A673 (cell line): ENCODE measurements at places on chromosomes 3 and 15. TPM values are rescaled to one million over a fixed set of nuclear protein-coding genes. Genes with fewer than 3 reads are reported as not detected.
A peak's percentile ranks its signal among the peaks of the same experiment; 100 is the strongest.

DNA sequence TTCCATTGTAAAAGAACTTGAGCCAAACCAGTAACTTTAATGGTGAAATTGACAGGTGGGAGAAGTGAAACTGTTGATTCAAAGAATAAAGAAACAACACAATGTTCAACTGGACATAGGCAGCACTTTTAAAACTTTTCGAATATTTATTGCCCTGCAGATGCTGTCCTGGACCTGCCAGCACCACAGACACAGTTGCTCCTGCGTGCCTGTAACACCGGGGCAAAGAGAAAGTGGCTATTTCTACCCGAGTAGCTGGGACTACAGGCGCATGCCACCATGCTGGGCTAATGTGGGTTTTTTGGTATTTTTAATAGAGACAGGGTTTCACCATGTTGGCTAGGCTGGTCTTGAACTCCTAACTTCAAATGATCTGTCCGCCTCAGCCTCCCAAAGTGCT is 7.4 kb downstream of the IL5RA start:
- H3K36me3 ChIP-seq = no peaks in the 10 kb centered on the region
- DNase-seq = no peak
- H3K27ac ChIP-seq = no peak overlapping the region
- no peaks in the 10 kb centered on the region for H3K27me3 ChIP-seq

- H3K4me1 ChIP-seq = peaks cover 7% of the 10 kb centered on the region
- peak; percentile 68 for DNase-seq
- no peaks in the 10 kb centered on the region for H3K27me3 ChIP-seq
- peak overlapping the region; percentile 93 for H3K27ac ChIP-seq
- peak overlapping the region; percentile 90 for H3K4me3 ChIP-seq
Measured at GRCh38 chr3:19947549-19948225, 790 bp downstream of the RAB5A start.

GRCh38 chr3:81920816-81921215 is 159.4 kb upstream of the GBE1 start:
- H3K27ac ChIP-seq = no peak overlapping the region
- no peak overlapping the region for H3K4me3 ChIP-seq
- H3K4me1 ChIP-seq = no peaks in the 10 kb centered on the region
- DNase-seq = peak; percentile 27

Gene EIF2B5
- total RNA-seq = 57.8 and 64.2 TPM in 2 replicates

DNA sequence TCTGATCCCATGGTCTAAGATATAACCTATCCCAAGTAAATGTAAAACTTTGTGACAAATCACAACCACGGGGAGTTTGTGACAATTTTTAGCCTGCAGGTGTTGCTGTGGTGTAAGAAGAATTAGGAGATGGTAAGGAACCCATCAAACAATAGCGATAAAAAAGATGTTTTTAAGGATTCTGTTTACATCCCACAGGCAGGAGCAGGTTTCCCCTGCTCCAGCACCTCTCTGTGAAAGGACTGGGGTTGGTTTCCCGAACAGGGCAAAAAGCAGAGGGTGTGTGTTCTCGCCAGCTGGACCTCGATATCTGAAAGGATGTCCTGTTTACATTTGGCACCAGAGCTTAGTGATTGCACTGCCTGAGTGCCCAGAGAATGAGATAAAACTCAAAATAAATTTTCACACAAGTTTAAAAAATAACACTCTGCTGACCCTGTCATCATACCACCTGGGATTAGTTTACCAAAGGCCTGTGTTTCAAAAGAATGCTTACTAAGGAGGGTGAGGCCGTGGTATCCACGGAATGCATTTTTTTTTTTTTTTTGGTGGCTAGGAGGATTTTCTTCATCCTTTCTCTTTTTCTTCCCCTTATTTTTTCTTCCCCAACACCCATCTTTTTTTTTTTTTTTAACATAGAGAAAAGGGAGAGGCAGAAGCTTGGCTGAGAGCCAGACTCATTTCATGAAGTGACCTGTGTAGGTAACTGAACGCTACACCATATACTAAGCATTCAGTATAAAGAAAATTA is 151.8 kb upstream of the DPH6 start:
- H3K36me3 ChIP-seq = no peaks in the 10 kb centered on the region
- no peak overlapping the region for H3K27ac ChIP-seq
- no peaks in the 10 kb centered on the region for H3K27me3 ChIP-seq
- no peak overlapping the region for H3K4me3 ChIP-seq
- DNase-seq = peak; percentile 28

DNA sequence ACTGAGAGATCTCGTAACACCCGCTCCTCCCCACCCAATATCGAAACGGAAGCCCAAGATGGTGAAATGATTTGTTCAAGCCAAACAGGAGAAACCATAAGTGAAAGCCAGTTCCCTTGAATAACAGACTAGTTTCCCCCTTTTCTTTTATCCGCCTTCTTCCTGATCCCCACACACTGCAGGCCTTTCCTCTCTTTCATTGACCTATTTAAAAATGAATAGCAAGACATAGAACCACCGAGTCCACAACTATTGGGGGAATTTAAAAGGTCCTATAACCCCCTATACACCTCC is 382 bp upstream of the COX17 start:
- no peaks in the 10 kb centered on the region for H3K27me3 ChIP-seq
- peaks cover 20% of the 10 kb centered on the region for H3K36me3 ChIP-seq
- H3K27ac ChIP-seq = peak overlapping the region; percentile 72
- no peak for DNase-seq
- peak overlapping the region; percentile 52 for H3K4me3 ChIP-seq

Gene IL17RD
- total RNA-seq = 1.3 and 2.2 TPM in 2 replicates

DNA sequence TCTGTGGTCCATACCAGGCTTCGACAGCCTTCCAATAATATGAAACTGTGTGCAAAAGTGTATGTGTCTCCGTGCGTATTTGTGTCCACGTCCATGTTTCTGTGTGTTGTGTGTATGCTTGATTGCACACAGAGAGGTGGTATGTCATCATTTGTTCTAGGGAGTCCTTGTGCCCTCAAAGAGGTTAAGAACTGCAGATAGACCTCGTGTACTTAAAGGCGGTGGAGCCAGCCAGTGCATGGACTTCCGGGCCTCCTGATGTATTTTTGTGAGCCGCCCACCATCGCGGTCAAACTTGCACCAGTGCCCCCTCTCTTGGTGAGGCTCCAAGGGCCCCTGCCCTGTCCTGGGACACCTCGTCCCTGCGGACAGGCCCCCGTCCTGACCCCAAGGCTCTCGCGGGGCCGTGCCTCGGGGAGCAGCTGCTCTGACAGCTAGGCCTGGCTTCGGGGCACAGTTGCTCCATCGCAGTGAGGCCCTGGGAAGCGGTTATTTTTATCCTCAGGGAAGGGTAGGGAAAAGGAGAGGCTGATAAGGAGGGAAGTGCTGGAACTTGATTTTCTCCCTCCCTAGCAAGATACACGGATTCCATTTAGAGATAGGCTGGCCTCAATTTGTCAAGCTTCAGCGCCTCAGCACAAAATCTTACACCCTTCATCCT is 1.2 kb upstream of the RYK start:
- no peaks in the 10 kb centered on the region for H3K36me3 ChIP-seq
- H3K4me1 ChIP-seq = peaks cover 9% of the 10 kb centered on the region
- H3K27me3 ChIP-seq = no peaks in the 10 kb centered on the region

DNA sequence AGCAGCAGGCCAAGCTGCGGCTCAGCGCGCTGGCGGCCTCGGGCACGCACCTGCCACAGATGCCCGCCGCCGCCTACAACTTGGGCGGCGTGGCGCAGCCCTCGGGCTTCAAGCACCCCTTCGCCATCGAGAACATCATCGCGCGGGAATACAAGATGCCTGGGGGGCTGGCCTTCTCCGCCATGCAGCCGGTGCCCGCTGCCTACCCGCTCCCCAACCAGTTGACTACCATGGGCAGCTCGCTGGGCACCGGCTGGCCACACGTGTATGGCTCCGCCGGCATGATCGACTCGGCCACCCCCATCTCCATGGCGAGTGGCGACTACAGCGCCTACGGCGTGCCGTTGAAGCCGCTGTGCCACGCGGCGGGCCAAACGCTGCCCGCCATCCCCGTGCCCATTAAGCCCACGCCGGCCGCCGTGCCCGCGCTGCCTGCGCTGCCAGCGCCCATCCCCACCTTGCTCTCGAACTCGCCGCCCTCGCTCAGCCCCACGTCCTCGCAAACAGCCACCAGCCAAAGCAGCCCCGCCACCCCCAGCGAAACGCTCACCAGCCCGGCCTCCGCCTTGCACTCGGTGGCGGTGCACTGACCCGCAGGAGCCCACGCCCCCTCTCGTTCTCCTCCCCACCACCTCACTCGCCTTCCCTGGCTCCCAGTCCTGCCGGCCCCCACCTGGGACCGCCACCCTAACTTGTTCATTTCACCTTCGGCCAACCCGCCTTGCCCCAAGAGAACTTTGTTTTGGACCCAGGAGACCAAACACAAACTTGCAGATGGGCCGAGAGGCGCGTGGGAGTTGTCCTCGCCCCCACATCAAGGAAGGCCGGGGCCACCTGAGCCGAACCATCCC is 1.5 kb downstream of the FOXB1 start:
- peaks cover 99% of the 10 kb centered on the region for H3K27me3 ChIP-seq
- H3K4me1 ChIP-seq = peaks cover 22% of the 10 kb centered on the region
- H3K4me3 ChIP-seq = peak overlapping the region; percentile 37
- no peaks in the 10 kb centered on the region for H3K36me3 ChIP-seq
- DNase-seq = no peak

Gene USP50
- total RNA-seq = 0.39 TPM in 1 of 2 replicates, not detected in the other

- no peaks in the 10 kb centered on the region for H3K4me1 ChIP-seq
- peaks cover 7% of the 10 kb centered on the region for H3K27me3 ChIP-seq
- H3K36me3 ChIP-seq = no peaks in the 10 kb centered on the region
- H3K27ac ChIP-seq = no peak overlapping the region
- no peak overlapping the region for H3K4me3 ChIP-seq
- no peak for DNase-seq
Measured at GRCh38 chr15:33425142-33425541, 114.4 kb downstream of the RYR3 start.

DNA sequence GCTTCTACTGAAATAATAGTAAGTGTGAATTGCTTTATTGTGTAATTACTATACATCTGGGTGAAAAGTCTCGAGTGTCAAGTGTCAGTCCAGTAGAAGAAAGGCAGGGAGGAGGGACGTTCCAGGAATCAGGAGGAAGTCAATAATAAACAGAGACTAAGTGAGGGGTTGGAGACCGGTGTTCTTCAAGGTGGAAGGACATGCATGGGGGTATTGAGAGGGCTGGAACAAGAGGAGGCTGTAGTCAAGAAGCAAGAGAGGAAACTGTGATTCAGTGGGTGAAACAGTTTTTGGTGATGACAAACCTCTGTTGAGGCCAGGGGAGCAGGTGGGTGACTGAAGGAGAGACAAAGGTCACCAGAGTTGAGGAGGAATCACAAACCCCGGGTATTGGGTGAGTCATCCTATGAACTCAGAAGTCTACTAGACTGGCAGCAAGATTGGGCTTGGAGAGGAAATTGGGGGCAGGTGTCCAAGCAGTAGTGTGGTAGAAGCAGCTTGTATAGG is 11.6 kb upstream of the SCAMP5 start:
- H3K36me3 ChIP-seq = no peaks in the 10 kb centered on the region
- no peak overlapping the region for H3K4me3 ChIP-seq
- DNase-seq = no peak
- no peaks in the 10 kb centered on the region for H3K4me1 ChIP-seq

DNA sequence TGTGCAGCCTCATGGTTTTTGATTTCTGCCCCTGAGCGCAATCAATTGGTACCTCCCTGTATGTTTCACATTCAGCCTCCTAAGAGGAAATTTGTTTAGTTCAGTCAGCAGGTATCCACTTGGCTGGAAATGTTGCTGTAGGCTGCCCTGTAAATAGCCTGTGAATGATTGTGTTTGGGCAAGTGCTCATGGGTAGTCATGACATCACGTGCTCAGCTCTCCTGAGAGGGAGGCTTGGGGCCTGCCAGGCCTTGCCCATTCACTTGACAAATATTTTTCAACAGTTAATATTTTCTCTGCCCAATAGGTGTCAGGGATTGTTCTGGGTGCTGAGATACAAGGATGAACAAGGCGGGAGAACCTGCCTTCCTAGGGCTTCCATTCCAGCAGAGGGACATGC is 13.3 kb downstream of the HRH1 start:
- H3K27me3 ChIP-seq = no peaks in the 10 kb centered on the region
- no peak for DNase-seq
- no peaks in the 10 kb centered on the region for H3K36me3 ChIP-seq
- H3K4me1 ChIP-seq = no peaks in the 10 kb centered on the region
- H3K4me3 ChIP-seq = no peak overlapping the region

DNA sequence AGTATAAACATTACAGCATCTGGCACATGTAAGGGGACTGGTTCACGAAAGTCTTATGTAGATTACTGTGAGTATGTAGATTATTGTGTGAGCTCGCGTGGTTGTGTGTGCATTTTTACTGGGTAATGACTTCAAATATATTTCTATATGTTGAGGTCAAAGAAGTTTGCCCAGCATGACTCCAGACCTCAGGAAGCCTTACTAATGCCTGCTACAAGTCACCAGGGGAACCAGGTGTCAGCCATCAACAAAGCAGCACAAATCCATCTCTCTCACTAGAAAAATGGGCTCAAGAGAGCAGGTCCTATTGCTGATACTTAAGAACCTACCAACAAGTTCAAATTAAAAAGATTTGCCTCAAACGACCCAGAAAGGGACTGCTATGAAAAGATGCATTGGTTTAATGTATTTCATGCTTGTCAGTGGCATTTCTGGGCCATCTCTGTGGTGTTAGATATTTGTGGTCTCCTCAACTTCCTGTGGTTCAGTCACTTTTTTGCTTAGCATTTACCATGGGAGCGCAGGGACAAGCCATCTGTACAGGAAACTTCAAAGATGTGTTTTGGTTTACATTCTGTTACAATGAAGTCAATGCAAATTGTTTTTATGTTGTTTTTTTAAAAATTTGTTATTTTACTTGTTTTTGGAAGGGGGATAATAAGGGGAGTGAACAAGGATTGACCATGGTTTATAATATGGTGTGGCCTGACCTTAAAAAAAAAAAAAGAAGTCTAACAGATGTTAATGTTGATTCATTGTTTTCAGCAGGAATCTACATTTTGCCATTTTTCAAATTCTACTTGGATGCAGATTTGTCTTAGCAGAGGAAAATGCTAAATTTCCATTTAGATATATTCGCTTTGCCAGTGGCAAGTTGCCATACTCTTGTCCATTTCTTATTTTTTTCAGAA is 172.1 kb upstream of the ADAMTS9 start:
- no peak overlapping the region for H3K27ac ChIP-seq
- H3K36me3 ChIP-seq = no peaks in the 10 kb centered on the region
- H3K27me3 ChIP-seq = no peaks in the 10 kb centered on the region
- peaks cover 15% of the 10 kb centered on the region for H3K4me1 ChIP-seq
- no peak for DNase-seq

Gene CCNB2
- total RNA-seq = 123 and 129 TPM in 2 replicates

DNA sequence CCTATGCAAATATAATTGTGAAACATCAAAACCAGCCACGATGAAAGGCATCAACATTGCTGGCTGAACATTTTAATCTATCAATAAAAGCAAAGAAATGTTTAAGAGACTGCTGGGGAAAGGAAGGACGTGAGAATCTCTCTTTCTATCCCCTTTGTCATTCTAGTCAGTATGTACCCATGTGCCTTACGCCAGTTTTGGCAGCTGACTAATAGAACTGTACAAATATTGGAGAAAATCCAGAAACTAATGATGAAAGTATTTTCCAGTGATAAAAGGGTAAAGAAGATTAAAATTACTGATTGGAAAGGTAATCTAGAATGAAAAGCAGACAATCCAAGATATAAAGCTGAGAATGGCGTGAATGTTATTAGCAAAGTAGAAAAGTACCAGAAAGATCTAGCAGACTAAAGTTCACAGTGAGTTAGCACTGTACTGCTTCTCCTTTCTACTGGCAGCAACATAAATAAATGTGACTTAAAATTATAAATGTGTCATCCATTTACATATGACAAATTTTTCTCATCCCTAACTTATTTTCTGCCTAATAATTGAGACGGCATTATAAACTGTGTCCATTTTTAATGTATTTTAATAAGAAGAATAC is 401.9 kb upstream of the CNTN4 start:
- H3K36me3 ChIP-seq = no peaks in the 10 kb centered on the region
- H3K27ac ChIP-seq = no peak overlapping the region
- no peaks in the 10 kb centered on the region for H3K27me3 ChIP-seq
- no peaks in the 10 kb centered on the region for H3K4me1 ChIP-seq
